ENCODE measurements at places on chromosomes 5 and 9. TPM values are rescaled to one million over a fixed set of nuclear protein-coding genes. Genes with fewer than 3 reads are reported as not detected.

GRCh38 chr9:120689860-120690259, 24.4 kb downstream of the MEGF9 start:
- DNase-seq = peak; percentile 13

- DNase-seq = no peak
Observed at GRCh38 chr5:147065071-147065470, 169.8 kb upstream of the STK32A start.

DNA sequence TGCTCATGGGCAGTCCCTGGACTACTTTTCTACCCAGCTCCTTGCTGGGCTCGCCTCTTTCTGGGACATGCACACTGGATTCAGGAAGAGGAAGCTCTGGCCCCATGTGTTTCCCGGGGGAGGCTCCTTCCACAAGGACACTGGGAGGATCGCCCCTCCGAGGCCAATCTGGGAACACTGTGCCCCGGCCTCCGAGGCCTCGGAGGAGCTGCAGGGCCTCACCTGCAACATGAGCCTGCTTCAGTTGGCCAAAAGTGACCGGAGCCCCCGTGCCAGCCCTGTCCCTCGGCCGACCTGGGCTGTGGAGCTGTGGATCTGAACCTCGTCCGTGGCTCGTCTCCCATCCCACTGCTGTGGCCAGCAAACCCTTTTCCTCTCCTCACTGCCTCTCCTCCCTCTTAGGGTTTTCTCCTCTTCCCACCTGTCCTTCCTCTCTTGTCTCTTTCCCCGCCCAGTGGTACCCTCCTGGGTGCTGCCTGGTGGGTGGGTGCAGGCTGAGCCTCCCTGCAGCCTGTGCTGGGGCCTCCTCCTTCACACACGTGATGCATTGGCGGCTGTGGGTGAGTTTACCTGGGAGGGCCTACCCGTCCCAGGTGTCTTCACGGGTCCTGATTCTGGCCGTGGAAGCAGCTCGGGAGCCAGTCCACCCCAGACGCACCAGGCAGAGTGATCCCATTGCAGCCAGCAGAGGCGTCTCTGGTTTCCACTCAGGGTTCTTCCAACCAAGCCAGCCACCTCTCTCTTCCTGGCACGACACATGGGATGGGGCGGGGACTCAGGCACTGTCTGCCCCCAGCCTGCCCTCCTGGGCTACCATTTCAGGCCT, 241.8 kb downstream of the CACNA1B start:
- no peak for DNase-seq

MACIR gene
- polyA plus RNA-seq = 21.8 TPM

GRCh38 chr9:20002011-20002410, 213.2 kb upstream of the SLC24A2 start:
- DNase-seq = no peak

DNA sequence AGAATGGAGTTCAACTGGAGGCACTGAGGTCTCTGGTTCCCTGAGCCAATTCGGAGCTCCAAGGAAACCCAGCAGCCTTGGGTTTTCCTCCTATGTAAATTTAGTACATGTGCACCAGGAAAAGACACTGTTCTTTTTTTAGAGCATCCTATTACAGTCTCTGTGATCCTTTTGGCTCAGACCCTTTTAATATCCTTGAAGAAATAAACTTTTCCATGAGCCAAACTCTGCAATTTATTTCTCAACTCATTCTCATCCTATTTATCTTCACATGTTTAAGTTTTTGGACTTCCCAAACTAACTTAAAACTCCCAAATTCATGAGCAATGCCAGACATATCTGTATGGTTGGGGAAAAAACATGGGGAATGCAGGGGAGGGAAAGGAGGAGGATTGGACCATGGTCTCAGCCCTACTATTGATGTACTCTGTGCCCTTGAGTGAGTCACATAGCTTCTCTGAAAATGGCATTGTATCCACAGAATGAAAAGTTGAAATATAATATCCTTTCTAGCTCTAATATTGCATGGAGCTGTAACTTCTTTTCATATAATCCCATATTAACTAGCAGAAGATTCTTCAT, 76.6 kb downstream of the PAPPA start:
- DNase-seq = no peak

- no peak for DNase-seq
Observed at GRCh38 chr5:171495122-171495700, 75.8 kb downstream of the FGF18 start.

DNA sequence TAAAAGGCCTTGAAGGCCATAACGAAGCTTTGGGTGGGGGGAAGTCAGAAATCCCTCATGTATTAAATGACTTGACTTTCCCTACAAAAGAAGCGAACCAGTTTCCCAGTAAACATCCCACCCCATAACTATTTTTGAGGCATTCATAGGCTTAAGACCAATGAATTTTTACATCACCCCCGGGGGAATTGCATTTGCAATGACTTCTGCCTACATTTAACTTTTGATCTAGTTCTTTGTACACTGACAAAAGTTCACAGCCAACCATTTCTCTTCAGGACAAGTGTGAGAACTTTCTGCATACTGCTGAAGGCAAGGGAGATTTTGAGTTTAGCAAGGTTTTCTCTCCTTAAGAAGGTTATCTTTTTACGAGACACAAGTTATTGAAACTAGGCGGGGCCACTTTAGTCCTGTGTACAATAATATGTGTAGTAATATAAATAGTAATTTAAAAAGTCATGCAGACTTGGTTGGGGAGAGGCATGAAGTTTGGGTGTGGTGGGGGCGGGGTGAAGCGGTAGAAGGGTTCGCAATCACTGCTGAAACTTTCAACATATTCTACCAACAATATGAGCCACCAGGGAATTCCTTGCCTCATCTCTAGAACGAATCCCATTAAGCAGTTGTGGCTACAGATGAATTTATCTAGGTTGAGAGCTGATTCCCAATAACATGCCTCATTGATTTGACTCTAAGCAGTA, 2.5 kb downstream of the TJP2 start:
- DNase-seq = no peak

- no peak for DNase-seq
Observed at GRCh38 chr5:34817558-34818351, 21.2 kb upstream of the TTC23L start.

GRCh38 chr5:62082370-62082801, 223.6 kb upstream of the KIF2A start:
- DNase-seq = no peak

DNA sequence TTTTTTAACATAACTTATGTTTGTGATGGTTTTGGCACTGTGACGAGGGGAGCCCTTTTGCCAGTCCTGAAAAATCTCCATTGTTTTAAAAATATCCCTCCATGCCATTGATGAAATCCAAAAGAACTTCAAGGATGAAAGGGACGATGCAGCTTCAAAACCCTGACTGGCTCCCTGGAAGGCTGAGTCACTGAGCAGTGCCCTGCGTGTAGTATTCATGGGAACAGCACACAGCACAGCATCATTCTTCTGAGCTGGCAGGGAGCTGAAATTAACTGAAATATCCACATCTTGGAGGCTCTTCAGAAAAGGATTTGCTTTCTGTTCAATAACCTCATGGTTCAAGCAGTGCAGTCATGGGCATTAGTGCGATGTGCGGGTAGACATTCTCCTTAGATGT, 29.7 kb downstream of the PDE4D start:
- DNase-seq = no peak

GPX8 gene
- 71.1 TPM for polyA plus RNA-seq

DNA sequence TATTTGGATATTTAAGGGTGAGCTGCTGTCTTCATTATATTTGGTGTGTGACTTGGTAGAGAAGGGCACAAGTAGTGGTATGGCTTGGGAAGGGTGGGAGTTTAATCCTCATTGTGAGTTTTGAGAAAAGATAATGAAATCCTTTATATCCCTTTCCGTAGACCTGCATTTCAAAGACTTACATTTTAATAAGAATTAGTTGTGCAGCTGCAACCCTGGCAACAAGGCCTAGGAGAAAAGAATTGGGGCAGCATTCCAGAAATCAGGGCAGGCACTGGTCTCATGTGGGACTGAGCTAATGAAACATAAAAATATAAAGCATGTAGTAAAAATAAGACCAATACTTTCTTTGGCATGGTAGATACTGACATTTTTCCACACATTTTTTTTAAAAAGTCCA, 60.5 kb downstream of the CDC42SE2 start:
- peak; percentile 29 for DNase-seq

DNA sequence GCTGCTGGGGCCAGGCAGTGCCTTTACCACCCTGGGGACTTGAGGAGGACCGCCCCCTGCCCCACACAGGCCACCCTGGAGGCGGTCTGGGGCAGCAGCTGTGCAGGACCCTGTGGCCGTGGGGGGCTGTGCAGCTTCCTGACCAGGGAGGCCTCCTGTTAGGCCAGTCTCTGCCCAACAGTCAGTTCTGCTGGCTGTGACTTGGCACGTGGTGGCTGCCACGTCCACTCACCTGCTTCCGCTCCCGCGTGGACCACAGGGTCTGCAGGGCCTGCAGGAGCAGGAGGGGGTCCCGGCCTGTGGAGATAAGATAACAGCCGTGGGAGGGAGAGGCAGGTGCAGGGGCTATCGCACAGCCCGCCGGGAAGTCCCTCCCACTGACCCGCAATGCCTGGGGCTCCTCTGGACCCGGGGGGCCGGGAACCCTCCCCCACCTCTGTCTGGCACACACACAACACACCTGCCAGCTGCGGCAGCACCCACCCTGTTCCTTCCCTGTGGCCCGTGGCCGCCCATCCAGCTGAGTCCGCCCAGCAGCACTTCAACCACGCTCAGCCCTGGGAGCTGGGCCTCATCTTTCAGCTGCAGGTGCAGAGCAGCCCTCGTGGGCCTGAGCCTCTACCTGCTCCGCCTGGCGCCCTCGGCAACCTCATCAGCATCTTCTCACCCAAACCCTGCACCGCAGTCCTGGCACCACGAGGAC, 39.7 kb downstream of the EXD3 start:
- no peak for DNase-seq

GRCh38 chr5:14407746-14408175, 173.8 kb upstream of the OTULINL start:
- DNase-seq = no peak

KIAA1958 gene
- polyA plus RNA-seq = 9.9 TPM

DNA sequence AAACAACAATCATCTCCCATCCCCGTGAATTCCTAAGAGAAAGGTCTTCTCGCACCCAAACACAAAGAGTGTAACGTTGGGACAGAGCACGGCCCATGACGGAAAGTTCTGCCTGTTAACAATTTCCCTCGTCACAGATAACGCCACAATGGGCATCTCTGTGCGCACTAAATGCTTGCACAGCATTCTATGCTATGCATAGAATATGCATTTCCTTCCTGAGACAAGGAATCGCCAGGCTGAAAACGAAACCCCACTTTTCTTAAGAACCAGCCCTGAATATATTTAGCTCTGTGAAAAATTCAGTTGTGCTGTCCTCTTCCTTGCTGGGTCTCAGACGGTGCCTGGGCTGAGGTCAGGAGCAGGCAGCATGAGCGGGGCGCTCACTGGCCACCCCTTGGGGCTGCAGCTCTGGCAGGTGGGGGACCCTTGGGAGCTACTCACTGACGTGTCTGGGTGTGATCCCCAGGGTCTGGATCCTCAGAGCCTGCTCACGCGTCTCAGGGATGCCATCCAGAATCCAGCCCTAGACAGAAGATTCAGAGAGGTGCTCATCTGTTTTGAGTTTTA, 49.8 kb downstream of the AK8 start:
- no peak for DNase-seq

FRRS1L gene
- 0.38 TPM for polyA plus RNA-seq

DNA sequence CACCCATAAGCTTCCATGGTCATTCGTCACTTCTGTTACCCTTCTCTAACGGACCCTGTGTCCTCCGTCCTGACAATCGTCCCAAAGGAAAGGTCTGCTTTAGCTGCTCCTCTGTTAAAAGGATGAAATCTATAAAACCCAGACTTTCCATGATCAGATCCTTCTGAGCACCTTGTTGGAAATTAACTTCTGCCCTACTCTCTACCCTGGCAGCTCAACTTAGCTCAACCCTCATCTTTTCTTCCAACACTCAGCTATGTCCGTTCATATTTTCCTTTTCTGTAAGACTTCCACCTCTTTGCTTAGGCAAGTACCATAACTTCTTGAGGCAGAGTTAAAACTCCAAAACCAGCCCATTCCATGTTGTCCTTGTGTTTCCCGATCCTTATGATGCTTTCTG, 205.4 kb downstream of the SPATA31A6 start:
- no peak for DNase-seq

DNA sequence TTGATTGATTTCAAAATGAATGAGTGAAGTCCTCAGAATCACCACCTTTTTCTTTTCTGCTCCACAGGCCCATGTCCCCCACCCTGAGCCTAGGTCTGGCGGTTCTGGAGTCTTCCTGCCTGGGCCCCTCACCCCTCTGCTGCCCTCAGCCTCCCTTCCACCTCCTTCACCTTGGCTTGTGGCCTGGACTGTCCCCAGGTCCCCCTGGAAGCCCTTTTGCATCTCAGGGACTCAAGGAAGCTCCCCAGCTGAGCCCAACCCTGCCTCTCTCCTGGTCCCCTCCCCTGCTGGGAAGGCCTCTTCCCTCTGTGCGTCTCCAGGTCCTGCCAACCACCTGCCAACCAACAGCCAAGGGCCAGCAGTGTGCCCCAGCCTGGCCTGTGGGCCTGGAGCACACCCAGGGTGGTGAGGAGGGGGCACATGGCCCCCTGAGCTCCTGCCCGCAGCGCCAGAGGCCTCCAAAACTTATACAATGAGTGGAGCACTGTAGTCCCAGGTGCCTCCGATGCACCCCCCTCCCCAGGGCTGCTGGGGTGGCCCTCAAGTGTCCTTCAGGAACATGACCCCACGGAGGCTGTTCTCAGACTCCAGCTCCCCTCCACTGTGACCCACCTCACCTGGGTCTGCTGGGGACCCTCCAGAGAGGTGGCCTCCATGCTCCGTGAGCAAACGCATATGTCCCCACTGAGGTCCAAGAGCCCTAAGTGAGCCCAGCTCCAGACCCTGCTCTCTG, 20.3 kb downstream of the GLT6D1 start:
- DNase-seq = no peak

- no peak for DNase-seq
Observed at GRCh38 chr9:4859035-4859434, 66.3 kb downstream of the RCL1 start.

STOM gene
- 11.7 TPM for polyA plus RNA-seq

PCDHGB3 gene
- not detected for polyA plus RNA-seq

WDR5 gene
- polyA plus RNA-seq = 27.3 TPM

MYMK gene
- not detected for polyA plus RNA-seq

DNA sequence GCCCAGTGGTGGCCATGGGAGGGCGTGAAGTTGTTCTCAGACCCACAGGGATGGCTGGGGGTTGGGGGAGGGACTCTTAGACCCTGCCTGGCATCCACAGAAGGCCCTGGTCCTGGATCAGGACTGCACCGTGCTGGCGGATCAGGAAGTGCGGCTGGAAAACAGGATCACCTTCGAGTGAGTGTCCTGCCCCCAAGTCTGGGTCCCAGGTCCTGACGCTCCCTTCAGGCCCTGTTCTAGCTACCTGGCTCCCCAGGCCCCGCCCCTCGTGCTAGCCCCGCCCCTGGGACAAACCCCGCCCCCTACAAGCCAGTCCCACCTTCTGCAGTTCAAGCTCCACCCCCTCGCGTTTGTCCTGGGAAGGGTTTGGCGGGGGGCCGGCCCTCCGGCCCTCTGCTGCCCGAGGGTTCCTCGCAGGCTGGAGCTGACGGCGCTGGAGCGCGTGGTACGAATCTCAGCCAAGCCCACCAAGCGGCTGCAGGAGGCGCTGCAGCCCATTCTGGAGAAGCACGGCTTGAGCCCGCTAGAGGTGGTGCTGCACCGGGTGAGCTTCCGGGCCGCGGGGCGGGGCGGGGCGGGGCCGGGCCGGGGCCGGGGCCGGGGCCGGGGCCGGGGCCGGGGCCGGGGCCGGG, 12.9 kb downstream of the RGS14 start:
- DNase-seq = peak; percentile 95

- no peak for DNase-seq
Observed at GRCh38 chr9:106953174-106953573, 90.2 kb downstream of the ZNF462 start.

GRCh38 chr5:32522429-32523143, 62.8 kb upstream of the SUB1 start:
- no peak for DNase-seq

ASPN gene
- polyA plus RNA-seq = 0.24 TPM

GRCh38 chr9:128554155-128554862, 1.9 kb downstream of the SPTAN1 start:
- peak; percentile 96 for DNase-seq

Data from cardiac muscle cell (in vitro differentiated cells and primary cell).